Glomerular endothelial cell (primary cell): ENCODE measurements at places on chromosomes 7 and 10. TPM values are rescaled to one million over a fixed set of nuclear protein-coding genes. Genes with fewer than 3 reads are reported as not detected.

The C10orf105 gene
- total RNA-seq, result not detected in 2 replicates

The GBX1 gene
- not detected in 2 replicates for total RNA-seq

The NODAL gene
- not detected in 2 replicates for total RNA-seq

The CHST15 gene
- 68.1 and 76.9 TPM in 2 replicates for total RNA-seq

The TMEM184A gene
- 0.64 and 0.68 TPM in 2 replicates for total RNA-seq

The NEBL gene
- 0.44 and 0.47 TPM in 2 replicates for total RNA-seq

The SEMA3E gene
- 0.10 and 1.2 TPM in 2 replicates for total RNA-seq

The HOXA5 gene
- total RNA-seq, result 23.5 and 34.5 TPM in 2 replicates

The TCF7L2 gene
- 10.0 and 15.5 TPM in 2 replicates for total RNA-seq

The PDE6C gene
- total RNA-seq, result not detected in 2 replicates

The NKX6-2 gene
- 0.05 TPM in 1 of 2 replicates, not detected in the other for total RNA-seq

The CAMK2B gene
- 0.05 and 0.29 TPM in 2 replicates for total RNA-seq

The TRIM50 gene
- total RNA-seq, result not detected in 2 replicates

The ATE1 gene
- 18.8 and 21.9 TPM in 2 replicates for total RNA-seq

The STAG3 gene
- total RNA-seq, result 0.15 and 1.1 TPM in 2 replicates

The INPP5F gene
- 21.3 and 21.6 TPM in 2 replicates for total RNA-seq

The VPS37D gene
- total RNA-seq, result 2.8 and 6.9 TPM in 2 replicates

The PAX4 gene
- total RNA-seq, result not detected in 2 replicates

The FGFR2 gene
- 0.23 TPM in 1 of 2 replicates, not detected in the other for total RNA-seq

The ACBD7 gene
- total RNA-seq, result 1.4 TPM in 1 of 2 replicates, not detected in the other

The SPDYE18 gene
- 0.35 TPM in 1 of 2 replicates, not detected in the other for total RNA-seq

The ANKRD61 gene
- not detected in 2 replicates for total RNA-seq

The PPP1R17 gene
- total RNA-seq, result not detected in 2 replicates
